Esophagus squamous epithelium (tissue), 5 donors: ENCODE measurements at places on chromosomes 7 and 10. TPM values are rescaled to one million over a fixed set of nuclear protein-coding genes. Genes with fewer than 3 reads are reported as not detected.

GRCh38 chr7:148380596-148381419, 209.8 kb upstream of the C7orf33 start:
- no peak for DNase-seq

DNA sequence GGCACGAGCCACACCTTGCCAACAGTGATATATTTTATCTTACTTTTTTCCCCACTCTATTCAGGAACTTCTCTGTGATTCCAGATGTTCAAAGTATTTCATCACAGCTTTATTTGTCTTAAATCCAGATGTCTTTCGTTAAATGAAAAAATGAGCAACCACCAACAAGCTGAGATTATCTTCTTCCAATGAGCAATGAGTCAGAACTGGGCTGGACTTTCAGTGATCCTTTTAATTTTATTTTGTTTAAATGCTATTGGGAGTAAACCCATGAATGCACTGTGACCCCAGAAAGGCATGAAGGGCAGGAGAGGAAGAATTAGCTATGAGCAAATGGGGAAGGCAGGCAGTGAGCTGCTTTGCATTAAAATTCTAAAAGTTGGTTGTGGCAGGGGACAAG, 77.6 kb upstream of the IMMP2L start:
- DNase-seq = no peak

The AS3MT gene
- total RNA-seq = 2.4 TPM

The SEC61A2 gene
- total RNA-seq = 4.6 TPM

- DNase-seq = no peak
These were observed 624.5 kb downstream of the PARD3 start for GRCh38 chr10:34190580-34190979.
